Vagina (tissue), 2 donors: ENCODE measurements at places on chromosomes 13 and 19.

DNA sequence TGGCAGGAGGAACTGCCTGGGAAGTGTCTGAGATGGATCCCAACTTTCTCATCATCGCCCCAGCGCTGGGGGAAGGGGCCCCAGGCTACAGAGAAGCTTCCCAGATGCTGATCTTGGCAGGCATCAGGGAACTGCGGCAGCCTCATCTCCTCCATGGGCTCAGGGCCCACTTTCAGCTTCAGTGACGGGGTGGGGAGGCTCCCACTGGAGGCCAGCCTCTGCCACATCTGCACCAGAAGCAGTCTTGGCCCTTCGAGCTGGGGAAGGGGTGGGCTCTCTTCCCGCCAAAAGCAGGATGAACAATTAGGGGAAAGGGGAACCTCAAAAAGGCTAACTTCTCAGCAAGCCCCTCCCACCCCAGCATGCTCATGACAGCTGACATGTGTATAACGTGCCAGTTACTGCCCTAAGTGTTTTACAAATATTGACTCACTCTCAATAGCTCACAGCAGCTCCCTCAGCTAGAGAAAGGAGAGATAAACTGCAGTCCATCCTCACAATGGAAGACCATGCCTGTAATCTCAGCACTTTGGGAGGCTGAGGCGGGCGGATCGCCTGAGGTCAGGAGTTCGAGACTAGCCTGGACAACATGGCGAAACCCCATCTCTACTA, 7.1 kb upstream of the S1PR2 start:
- H3K4me3 ChIP-seq: no peak overlapping the region
- peaks cover 21% of the 10 kb centered on the region for H3K4me1 ChIP-seq
- H3K36me3 ChIP-seq: no peaks in the 10 kb centered on the region
- no peaks in the 10 kb centered on the region for H3K27me3 ChIP-seq
- DNase-seq: no peak
- peak overlapping the region; percentile 71 for H3K27ac ChIP-seq

- no peaks in the 10 kb centered on the region for H3K36me3 ChIP-seq
- H3K4me1 ChIP-seq: peaks cover 34% of the 10 kb centered on the region
- no peak overlapping the region for H3K4me3 ChIP-seq
These were observed 1.6 kb upstream of the SPINT2 start for GRCh38 chr19:38262585-38263268.

DNA sequence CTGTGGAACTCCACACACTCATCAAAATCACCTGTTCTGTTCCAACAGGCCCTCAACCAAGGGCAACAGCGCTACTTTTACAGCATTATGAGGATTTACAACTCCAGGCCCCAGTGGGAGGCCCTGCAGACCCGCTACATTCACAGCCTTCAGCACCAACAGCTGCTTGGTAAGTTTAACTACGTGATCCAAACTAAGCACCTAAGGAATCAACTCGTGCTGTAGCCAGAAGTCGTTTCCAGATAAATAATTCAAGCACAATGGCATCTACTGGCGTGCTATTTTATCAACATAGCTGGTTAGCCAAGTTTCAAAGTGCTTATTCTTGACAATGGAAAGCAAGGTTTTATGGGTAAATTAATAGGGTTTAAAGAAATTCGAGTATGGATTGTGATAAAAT, 5.3 kb downstream of the FAM216B start:
- H3K27me3 ChIP-seq: no peaks in the 10 kb centered on the region
- no peak overlapping the region for H3K4me3 ChIP-seq
- no peaks in the 10 kb centered on the region for H3K36me3 ChIP-seq
- no peak for DNase-seq

GRCh38 chr19:8580710-8581281, 3.6 kb upstream of the MYO1F start:
- peaks cover 23% of the 10 kb centered on the region for H3K4me1 ChIP-seq
- no peaks in the 10 kb centered on the region for H3K36me3 ChIP-seq
- no peaks in the 10 kb centered on the region for H3K27me3 ChIP-seq
- no peak for DNase-seq

GRCh38 chr19:18733196-18733647, 49.7 kb downstream of the CRTC1 start:
- peaks cover 10% of the 10 kb centered on the region for H3K4me1 ChIP-seq
- H3K27ac ChIP-seq: peak overlapping the region; percentile 36
- DNase-seq: no peak
- no peaks in the 10 kb centered on the region for H3K27me3 ChIP-seq
- H3K36me3 ChIP-seq: no peaks in the 10 kb centered on the region

- H3K36me3 ChIP-seq: no peaks in the 10 kb centered on the region
- no peaks in the 10 kb centered on the region for H3K4me1 ChIP-seq
- no peak overlapping the region for H3K27ac ChIP-seq
- H3K4me3 ChIP-seq: no peak overlapping the region
These were observed 102.9 kb upstream of the STARD13 start for GRCh38 chr13:33388286-33388998.

DNA sequence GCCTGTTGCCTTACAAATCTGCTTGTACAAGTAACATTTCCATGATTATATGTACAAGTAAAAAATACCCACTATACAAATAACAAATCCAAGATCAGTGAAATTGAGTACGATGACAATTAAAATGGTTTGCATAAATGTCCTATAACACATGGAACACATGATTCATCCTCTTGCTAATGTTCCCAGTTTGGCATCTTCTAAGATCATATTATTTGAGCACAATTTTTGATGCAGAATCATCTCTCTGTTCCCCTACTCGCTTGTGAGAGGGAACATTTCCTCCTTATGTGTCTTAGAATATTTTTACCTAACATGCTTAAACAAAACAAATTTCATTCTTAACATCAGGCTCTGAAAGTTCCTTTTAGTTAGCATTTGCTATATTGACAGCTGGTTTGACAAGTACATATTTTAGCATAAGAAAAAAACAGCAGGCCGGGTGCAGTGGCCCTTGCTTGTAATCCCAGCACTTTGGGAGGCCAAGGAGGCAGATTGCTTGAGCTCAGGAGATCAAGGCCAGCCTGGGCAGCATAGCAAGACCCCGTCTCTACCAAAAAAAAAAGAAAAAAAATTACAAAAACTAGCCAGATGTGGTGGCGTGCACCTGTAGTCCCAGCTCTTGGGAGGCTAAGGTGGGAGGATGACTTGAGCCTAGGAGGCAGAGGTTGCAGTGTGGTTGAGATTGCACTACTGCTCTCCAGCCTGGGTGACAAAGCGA, 14.2 kb downstream of the ZNF331 start:
- H3K4me3 ChIP-seq: no peak overlapping the region
- H3K27me3 ChIP-seq: no peaks in the 10 kb centered on the region
- H3K27ac ChIP-seq: no peak overlapping the region
- no peaks in the 10 kb centered on the region for H3K36me3 ChIP-seq
- no peak for DNase-seq

GRCh38 chr19:15235781-15236180, 3.5 kb upstream of the EPHX3 start:
- H3K4me1 ChIP-seq: peaks cover 20% of the 10 kb centered on the region
- H3K36me3 ChIP-seq: no peaks in the 10 kb centered on the region
- no peak overlapping the region for H3K27ac ChIP-seq
- no peak for DNase-seq
- no peak overlapping the region for H3K4me3 ChIP-seq
- H3K27me3 ChIP-seq: no peaks in the 10 kb centered on the region

- no peak for DNase-seq
- H3K36me3 ChIP-seq: no peaks in the 10 kb centered on the region
- H3K27ac ChIP-seq: no peak overlapping the region
- H3K4me1 ChIP-seq: no peaks in the 10 kb centered on the region
- no peaks in the 10 kb centered on the region for H3K27me3 ChIP-seq
- no peak overlapping the region for H3K4me3 ChIP-seq
These were observed 115.5 kb downstream of the FGF14 start for GRCh38 chr13:102286326-102286725.

- H3K4me3 ChIP-seq: peak within 1 kb of the TSS; percentile 95
- H3K4me1 ChIP-seq: peaks cover 40% of the 10 kb centered on the region
These were observed at the start of gene RAB3D for GRCh38 chr19:11339254-11340098. RAB3D (minus strand) TSS chr19:11339657; CDS start chr19:11337399, 2,258 bp downstream.

GRCh38 chr13:22944378-22944777, 236.4 kb upstream of the SGCG start:
- no peaks in the 10 kb centered on the region for H3K4me1 ChIP-seq
- H3K36me3 ChIP-seq: no peaks in the 10 kb centered on the region
- no peak overlapping the region for H3K27ac ChIP-seq
- DNase-seq: no peak
- H3K4me3 ChIP-seq: no peak overlapping the region
- H3K27me3 ChIP-seq: no peaks in the 10 kb centered on the region

- no peaks in the 10 kb centered on the region for H3K36me3 ChIP-seq
- H3K4me3 ChIP-seq: no peak overlapping the region
- no peak overlapping the region for H3K27ac ChIP-seq
- no peaks in the 10 kb centered on the region for H3K4me1 ChIP-seq
These were observed 323.8 kb downstream of the LMO7 start for GRCh38 chr13:75959861-75960481.

DNA sequence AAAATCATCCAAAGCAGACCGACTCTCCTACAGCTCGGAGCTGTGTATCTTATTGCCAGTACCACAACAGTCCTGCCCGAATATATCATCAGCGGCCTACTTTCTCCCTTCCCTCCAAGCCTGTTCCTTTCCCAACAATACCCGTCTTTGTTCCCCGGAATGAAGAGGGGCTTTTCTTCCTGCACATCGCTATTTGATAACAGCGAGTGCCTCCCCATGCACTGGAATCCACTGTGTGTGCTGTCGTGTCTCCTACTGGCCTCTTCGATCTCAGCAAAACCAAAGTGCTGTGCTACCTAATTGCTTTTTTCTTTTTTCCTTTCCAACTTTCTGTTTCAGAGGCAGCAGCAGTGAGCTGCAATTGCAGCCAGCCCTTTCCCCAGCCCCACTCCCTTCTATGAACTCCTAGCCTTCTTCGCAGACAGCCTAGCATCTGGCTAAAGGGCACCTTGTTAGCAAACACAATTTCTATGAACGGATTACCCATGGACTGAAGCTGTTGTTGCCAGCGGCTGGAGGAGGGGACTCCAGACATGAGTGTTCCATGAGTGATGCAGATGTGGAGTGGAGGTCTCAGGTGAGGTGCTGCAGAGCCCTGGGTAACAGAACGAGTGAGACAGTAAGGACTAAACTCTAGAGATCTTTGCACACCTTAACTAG, 43.4 kb downstream of the EFNB2 start:
- H3K27ac ChIP-seq: no peak overlapping the region
- peaks cover 4% of the 10 kb centered on the region for H3K4me1 ChIP-seq
- no peaks in the 10 kb centered on the region for H3K36me3 ChIP-seq
- H3K27me3 ChIP-seq: no peaks in the 10 kb centered on the region
- DNase-seq: no peak
- H3K4me3 ChIP-seq: no peak overlapping the region

DNA sequence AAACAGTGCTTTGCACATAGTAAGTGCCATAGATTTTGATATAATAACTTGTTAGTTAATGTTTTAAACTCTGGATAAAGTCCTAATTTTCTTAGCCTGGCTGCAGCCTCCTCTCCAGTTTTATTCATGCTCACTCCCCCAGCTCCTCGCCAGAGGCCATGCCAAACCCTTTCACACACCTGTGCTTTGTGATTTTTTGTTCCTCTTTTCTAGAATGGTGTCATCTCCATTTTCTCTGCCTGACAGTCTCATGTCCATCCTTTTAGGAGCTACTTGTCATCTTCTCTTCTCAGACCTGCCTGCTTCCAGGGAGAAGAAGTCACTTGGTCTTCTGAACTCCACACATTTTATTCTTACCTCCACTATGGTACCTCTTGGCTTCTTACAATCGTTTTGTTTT, 55.8 kb upstream of the SPATA13 start:
- no peak overlapping the region for H3K27ac ChIP-seq
- no peak overlapping the region for H3K4me3 ChIP-seq
- H3K4me1 ChIP-seq: no peaks in the 10 kb centered on the region
- no peak for DNase-seq
- H3K27me3 ChIP-seq: no peaks in the 10 kb centered on the region
- H3K36me3 ChIP-seq: no peaks in the 10 kb centered on the region

GRCh38 chr13:44191504-44192171, 182.0 kb upstream of the SERP2 start:
- no peaks in the 10 kb centered on the region for H3K36me3 ChIP-seq
- H3K4me3 ChIP-seq: peak overlapping the region; percentile 11
- H3K27me3 ChIP-seq: no peaks in the 10 kb centered on the region

- H3K36me3 ChIP-seq: no peaks in the 10 kb centered on the region
- H3K27ac ChIP-seq: no peak overlapping the region
- no peaks in the 10 kb centered on the region for H3K4me1 ChIP-seq
- no peaks in the 10 kb centered on the region for H3K27me3 ChIP-seq
These were observed 105.5 kb upstream of the ZNF536 start for GRCh38 chr19:30266687-30267086.

DNA sequence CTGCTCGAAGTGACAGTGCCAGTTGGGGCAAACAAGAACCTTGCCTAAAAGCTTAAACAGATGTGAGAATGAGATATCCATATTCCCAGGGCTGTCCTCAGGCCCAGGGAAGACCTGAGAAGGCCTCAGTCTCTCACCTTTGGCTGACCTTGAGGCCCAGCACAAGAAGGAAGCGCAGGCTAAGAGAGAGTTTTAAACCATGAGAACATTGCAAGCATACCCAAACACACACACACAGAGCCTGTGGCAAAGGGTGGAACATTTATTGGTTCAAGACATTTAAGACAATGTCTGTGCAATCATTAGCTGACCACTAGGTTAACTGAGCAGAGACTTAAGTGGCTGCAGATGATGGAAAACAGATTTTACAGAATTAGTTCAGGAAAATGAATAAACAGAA, 248.2 kb downstream of the NBEA start:
- no peaks in the 10 kb centered on the region for H3K36me3 ChIP-seq
- no peak for DNase-seq
- H3K4me1 ChIP-seq: no peaks in the 10 kb centered on the region

GRCh38 chr19:39194832-39195542, 1.8 kb upstream of the NCCRP1 start:
- DNase-seq: no peak
- no peak overlapping the region for H3K27ac ChIP-seq
- no peaks in the 10 kb centered on the region for H3K27me3 ChIP-seq
- no peaks in the 10 kb centered on the region for H3K36me3 ChIP-seq

- no peaks in the 10 kb centered on the region for H3K4me1 ChIP-seq
- DNase-seq: no peak
- H3K36me3 ChIP-seq: no peaks in the 10 kb centered on the region
- no peaks in the 10 kb centered on the region for H3K27me3 ChIP-seq
- no peak overlapping the region for H3K4me3 ChIP-seq
These were observed 265.9 kb downstream of the MYO16 start for GRCh38 chr13:108895220-108895704.
